Neural progenitor cell (in vitro differentiated cells): ENCODE measurements at places on chromosomes 3 and 15. TPM values are rescaled to one million over a fixed set of nuclear protein-coding genes. Genes with fewer than 3 reads are reported as not detected.

GOLGA6L4 gene
- total RNA-seq, result 0.19 and 0.28 TPM in 2 replicates

C3orf49 gene
- not detected in 2 replicates for total RNA-seq

RPL15 gene
- total RNA-seq, result 5,928 and 7,186 TPM in 2 replicates

PPP1R14D gene
- not detected in 2 replicates for total RNA-seq
